Right cardiac atrium (tissue), 5 donors: ENCODE measurements at places on chromosomes 16 and 17. TPM values are rescaled to one million over a fixed set of nuclear protein-coding genes. Genes with fewer than 3 reads are reported as not detected.

DNAI2 gene
- not detected for total RNA-seq

GP1BA gene
- total RNA-seq: not detected

GRCh38 chr16:86542756-86543750, 12.0 kb downstream of the MTHFSD start:
- no peak for DNase-seq

DNA sequence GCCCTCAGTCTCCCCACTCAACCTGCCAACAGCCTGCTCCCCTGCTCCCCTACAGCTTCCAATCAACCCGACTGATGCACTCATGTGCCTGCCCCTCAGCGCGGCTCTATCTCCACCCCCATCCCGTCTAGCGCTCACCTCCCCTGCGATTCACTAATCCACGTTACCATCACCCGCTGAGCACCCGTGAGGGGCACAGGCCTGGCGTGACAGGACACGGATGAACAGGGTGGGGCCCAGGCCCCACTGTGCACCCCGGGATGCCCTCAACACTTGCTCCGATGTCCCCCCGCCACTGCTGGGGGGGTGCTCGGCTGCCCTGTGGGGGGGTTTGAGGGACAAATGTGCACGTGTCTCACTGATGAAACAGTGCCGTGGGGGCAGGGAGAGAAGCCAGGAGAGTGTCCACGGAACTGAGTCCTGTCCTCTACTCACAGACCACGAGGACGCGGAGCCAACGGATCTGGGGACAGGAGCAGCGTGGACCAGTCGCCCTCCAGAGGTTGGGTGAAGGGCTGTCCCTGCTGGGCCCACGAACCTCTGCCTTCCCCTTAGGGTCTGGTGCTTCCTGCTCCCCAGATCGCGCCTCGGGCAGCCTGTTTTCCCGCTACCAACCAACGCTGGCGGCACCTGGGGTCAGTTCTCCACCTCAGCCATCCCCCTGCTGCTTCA, 66.7 kb downstream of the RPH3AL start:
- DNase-seq: peak; percentile 25

DNA sequence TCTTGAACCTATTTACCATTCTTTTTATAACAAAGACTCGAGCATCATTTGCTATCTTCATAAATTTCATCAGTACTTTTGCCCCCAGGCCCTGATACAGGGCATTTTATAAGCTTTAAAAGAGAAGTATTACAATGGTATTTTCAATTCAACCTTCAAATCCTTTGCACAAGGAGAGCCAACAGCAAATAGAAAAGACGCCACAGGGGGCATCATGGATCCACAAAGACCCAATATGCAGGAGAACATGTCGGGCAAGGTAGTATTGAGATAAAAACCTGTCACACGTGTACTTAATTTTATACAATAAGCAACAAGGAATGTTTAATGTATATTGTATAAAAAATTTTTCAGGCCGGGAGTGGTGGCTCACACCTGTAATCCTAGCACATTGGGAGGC, 10.2 kb downstream of the MAP3K14 start:
- DNase-seq: no peak

- DNase-seq: no peak
Observed at GRCh38 chr16:3819746-3820724, 60.5 kb downstream of the CREBBP start.

DNA sequence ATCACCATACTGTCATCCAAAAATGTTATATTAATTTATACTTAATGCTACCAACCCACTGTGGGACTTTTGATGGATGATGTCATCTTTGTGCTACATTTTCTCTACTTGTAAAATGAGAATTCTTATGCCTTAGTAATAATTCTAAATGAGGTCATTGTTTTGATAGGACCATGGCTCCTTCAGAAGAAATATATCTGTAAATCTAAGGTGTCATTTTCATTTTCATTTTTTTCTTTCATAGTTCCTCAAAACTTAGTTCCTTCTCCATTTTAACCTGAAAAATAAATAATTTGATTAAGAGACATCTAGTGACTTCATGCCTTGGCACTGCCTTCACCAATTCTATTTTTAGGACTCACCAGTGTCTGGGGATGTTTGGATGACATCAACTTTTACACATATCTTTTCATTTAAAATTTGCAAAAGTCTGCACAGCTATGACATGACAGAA, 48.7 kb downstream of the GPRC5B start:
- no peak for DNase-seq

DNA sequence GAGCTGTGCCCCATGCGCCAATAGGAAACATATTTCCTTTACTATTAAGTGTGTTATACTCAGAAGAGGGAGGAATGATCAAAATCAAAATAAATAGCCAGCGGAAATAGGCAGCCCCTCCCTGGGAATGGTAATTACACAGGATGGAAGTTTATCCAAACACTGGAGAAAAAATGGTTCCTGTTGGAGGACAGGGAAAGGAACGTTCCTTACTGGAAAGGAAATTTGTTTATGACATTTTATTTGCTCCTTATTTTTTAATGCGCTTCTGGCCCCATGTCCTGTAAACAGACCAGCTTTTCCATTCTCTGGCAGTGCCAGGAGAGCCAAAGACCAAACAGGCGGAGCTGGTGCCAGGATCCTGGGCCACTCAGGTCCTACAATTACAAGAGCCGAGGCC, 273.7 kb downstream of the SOX9 start:
- no peak for DNase-seq
